ENCODE measurements at places on chromosomes 4 and X.

- DNase-seq, result no peak
Observed at GRCh38 chrX:13694359-13694758, 5.4 kb downstream of the RAB9A start.

DNA sequence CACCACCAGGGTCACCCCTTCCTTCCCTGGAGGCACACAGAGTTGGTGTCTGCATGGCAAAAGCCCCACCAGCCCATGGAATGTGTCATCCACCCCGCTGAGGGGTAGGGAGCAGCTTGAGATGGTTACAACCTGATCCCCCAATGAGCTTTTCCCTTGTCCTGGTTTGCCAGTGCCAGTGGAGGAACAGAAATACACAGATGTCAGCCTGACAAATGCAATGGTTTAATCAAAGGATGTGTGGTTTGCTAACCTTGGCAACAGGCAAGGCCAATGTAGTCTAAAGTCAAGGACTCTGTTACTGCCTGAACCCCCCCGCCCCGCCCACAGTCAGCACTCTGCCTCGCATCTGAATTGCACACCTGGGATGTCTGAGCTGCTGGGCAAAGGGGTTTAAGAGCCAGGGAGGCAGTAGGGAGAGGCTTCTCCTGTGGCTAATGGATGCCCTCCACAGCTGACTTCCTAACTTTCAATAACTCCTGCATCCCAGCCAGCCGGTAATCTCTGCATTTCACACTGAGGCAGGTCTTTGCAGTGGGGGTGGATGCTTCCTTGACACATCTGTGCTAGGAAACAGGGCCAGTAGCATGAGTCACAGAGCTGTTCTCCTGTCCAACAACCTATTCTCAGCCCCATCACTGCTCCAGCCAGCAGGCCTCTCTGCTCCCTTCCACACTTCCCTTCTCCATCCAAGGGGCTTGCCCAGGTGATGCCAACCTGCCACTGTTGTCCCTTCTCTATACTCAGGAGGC lies 137.5 kb downstream of the AMMECR1 start:
- peak; percentile 84 for DNase-seq

DNA sequence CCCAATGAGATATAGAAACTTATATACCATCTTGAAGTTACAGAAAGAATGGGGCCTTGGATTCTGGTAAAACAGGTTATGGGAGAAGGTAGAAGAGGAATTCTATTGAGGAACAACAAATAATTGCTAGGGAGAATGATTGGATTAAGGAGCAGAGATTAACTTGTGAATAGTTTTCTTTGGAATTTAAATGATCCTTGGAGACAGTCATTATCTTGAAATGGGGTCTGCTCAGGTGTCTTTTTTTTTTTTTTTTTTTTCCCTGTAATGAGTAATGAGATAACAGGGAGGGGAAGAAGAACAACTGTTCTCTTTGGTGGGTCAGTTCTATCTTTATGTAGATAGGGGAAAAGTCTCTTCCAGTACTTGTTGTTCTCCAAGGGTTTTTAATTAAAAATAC lies 1406.0 kb downstream of the RPA4 start:
- DNase-seq, result no peak

DNA sequence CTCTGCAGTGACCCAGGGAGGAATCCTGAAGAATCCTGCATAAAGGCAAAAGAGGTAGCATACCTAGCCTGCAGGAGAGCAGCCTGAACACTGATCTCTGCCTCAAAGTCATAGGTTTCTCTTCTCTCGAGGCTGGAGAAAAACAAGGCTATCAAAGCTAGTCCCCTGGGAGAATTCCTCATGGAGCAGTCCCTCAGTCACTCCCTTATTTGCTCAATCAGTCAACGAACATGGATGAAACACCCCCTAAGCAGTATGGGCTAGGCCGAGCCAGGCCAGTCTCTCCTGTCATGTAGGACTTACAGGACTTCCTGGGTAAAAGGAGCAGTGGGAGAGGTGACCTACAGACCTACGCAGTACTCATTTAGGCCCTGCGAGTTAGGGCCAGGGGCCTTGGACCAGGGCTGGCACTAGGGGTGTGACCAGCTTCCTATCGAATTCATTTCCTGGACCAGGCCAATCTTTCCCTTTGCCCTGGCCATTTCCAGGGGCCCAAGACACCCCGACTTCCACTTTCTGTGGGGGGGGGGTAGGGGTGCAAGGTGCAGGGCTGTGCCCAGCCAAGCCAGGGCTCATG lies 164.1 kb downstream of the EFNB1 start:
- no peak for DNase-seq

DNA sequence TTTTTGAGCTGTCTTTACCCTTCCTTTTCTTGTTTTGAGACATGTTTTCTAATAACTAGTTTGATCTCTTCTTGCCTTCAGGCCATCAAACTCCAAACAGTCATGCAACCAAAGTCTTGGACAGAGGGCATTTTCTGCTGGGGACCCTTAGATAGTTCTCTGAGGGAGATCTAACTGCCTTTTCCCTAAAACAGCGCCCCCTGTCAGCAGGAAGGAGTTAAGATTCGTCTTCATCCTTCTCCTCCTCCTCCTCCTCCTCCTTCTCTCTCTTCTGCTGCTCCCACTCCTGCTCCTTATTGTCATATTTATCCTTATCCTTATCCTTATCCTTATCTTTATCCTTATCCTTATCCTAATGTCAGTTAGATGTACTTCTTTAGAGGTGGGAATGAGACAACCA lies 417.2 kb downstream of the TRAM1L1 start:
- DNase-seq, result no peak

GRCh38 chrX:103846386-103846785 lies 14.3 kb upstream of the RAB9B start:
- peak; percentile 17 for DNase-seq

GRCh38 chrX:50644496-50644895 lies 169.5 kb downstream of the SHROOM4 start:
- no peak for DNase-seq
